Stimulated activated CD4-positive, alpha-beta T cell treated with anti-CD3 and anti-CD28 coated beads, Interleukin-2, amount 100 ng/mL, for 24 hours (primary cell): ENCODE measurements at places on chromosomes 6 and 20.

DNA sequence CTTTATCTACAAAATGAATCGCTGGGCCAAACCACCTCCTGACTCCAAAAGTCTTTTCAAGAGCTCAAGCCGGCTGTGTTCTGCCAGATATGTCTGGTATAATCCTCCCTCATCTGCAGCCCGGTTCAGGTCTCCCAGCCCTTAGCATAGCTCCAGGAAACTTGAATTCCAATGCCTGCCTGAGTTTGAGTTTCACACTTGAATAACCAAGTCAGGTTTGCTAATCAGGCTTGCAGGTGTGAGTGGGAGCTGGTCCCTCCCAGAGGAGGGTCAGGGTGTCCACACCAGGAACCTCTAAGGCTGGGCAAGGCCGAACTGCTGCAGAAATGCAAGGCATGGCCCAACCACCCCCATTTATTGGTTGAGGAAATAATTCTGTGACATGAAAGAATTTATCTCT is 96.6 kb downstream of the TMEM242 start:
- no peak for DNase-seq

DNA sequence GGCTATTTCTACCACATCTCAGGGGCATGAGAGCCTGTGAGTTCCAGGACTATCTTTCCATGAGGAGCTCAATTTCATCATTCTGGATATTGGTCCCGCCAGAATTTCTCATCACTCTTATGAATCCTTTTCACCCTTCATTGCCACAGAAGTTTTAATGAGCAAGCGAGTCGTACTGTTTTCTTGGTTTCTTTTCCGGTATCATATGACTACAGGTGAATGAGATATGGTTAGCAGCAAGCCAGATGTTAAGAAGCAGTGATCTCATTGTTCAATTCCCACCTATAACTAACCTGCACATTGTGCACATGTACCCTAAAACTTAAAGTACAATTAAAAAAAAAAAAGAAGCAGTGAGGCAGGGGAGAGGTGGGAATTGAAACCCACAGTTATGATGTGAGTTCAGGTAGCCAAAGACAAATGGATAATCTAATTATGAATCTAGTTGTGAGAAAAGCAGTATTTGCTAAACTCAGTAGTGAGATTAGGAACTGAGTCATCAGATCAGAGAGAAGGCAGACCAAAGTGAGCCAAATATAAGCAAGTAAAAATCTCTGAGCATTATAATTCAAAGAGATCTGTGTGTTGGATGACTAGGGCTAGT is 78.0 kb upstream of the ELOVL5 start:
- DNase-seq: no peak

DNA sequence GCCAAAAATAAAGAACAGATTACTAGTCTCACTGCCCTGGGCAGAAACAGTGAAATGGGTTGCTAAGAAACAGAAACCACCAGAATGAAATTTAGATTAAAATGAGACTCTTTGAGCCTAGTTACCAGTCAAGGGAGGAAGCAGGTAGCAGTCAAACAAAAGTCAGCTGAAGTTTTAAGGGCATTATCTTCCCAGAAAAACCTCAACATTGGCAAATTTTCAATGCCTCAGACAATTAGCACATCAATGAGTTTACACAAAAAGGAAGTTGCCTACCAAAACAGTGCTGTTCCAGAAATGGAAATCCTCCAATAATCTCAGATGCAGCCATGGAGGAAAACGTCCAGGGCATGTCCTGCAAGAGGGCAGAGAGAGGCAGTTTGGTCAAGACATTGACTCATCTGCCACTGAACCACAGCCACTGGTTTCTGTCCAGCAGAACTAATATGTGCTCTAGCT is 399.7 kb upstream of the ADGRB3 start:
- DNase-seq: no peak

GRCh38 chr20:16744178-16744807 is 3.9 kb upstream of the OTOR start:
- no peak for DNase-seq

GRCh38 chr6:156879591-156879990 is 102.4 kb downstream of the ARID1B start:
- no peak for DNase-seq
